T-cell (primary cell): ENCODE measurements at places on chromosomes 3 and 15.

DNA sequence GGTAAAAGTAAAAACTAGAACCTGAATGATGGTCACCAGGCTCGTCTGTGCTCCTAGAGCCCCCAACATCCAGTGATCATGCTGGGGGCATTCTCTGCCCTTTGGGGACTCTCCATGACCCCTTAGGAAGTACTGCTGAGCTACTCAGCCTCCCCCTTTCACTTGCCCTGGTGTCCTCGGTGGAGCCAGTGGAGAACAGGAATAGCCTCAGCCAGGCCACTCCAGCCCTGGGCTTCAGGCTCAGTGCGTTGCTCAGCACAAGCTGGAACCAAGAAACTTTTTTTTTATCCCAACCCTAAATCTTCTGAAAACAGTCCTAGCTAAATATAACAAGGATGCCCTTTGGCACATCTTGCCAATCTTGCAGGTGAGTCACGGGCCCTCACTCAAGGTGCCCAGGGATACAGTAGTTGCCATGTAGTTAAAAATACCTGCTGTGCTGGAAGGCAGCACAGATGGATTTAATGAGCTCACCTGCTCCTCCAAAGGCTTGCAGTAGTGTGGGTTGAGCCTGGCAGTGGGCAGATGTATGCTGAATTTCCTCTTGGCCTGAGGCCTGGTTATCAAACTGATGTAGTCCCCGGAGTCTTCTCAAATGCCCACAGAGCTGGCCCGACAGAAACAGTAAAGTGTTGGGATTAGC lies 46.9 kb upstream of the TMEM158 start:
- DNase-seq = no peak

DNA sequence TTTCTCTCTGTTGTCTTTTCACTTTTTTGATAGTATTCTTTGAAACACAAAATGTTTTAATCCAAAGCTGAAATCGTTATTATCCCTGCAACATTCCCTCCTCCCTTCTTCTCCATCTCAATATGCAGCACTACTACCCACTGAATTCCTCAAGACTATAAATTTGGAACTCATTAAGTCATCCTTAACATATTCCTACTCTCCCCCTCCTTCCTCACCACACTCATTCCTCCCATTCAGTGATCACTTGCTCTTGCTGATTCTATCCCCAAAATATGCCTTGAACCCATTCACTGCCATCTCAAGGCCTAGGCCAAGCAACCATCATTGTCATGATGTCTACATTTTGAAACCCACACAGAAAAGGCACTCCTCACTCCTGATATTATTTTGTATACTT lies 2.4 kb upstream of the PIK3R4 start:
- DNase-seq = no peak

GRCh38 chr3:157754451-157754850 lies 251.2 kb upstream of the VEPH1 start:
- no peak for DNase-seq

- no peak for DNase-seq
Measured at GRCh38 chr15:54681584-54681983, 515.2 kb downstream of the RSL24D1 start.

DNA sequence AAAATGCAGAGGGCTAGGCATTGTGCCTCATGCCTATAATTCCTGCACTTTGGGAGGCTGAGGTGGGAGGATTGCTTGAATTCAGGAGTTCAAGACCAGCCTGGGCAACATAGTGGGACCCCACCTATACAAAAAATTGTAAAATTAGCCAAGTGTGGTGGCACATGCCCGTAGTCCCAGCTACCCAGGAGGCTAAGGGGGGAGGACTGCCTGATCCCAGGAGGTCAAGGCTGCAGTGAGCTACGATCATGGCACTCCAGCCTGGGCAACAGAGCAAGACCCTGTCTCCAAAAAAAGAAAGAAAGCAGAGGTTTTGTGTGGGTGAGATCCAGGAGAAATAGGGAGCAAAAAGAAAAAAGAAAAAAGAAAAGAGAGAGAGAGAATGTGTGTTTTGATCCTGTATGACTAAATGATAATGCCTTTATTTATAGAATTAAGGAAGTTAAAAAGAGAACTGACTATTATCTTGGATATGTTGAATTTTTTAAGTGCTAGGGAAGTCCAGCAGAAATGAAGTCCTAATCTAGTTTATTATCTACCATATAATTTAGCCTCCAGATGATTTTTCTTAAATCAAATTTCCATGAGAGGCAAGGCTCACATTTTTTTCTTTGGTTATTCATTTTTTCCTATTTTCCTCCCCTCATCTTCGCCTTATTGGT lies 4.8 kb downstream of the TTBK2 start:
- no peak for DNase-seq

DNA sequence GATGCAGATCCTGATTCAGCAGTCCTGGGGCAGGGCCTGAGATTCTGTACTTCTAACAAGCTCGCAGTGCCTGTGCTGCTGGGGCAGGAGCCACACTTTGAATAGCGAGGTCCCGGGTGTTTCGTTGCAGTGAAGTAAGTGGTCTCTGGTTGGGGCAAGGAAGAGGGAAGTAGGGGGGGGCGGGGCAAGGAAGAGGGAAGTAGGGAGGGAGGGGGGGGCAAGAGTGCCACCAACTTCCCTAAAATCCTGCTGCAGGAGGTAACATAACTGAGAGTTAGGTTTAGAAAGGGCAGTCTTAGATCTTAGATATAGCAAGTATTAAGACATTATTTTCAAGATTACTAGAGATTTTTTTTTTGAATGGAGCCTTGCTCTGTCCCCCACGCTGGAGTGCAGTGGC lies 35.5 kb downstream of the CRTAP start:
- DNase-seq = no peak

DNA sequence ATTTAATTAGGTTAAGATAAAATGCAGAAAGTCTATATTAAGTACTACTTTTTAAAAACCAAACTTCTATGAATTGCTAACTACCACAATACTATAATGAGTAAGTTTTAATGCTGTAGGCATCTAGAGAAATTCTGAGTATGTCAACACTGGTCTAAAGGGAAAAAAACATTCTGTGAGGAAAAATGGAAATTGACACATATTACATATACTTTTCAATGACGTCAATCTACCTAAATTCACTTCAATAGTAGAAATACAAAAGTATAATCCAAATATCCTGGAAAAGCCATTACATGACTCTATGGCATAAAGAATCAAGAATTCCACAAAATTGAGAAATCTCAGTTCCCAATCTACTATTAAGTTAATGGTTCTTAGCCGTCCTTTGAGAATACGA lies 2.2 kb downstream of the SECISBP2L start:
- DNase-seq = no peak

DNA sequence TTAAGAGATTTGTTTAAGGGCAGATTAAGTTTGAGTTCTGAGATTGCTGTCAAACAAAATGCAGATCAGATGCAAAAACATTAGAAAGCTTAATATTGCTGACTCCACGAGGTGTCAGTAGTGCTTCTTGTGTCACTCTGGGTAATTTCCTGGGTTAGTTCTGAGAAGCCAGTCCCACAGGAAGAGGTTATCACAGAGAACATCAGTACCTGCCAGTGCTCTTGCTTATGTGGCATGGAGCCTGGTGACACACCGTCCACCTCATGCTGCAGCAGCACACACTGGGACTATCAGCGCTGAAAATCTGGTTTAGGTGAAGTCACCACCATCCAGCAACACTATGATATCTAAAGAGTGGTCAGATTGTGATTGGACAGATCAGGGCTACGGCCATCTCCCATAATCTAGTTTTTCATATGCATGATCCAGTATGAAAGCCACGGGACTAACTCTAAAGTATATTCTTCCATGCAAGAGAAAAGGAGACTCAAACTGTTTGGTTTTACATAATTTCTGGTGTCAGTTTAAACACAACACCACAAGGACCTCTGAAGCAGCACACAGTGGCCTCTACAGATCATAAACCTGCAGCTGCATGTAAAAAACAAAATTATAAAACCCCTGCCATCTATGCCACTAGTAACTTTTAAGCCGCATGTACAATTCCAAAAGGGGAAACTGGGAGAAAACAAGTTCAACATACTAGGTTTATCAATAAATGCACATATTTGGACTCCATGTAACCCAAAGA lies 36.1 kb upstream of the MYO5C start:
- peak; percentile 20 for DNase-seq

- no peak for DNase-seq
Measured at GRCh38 chr3:117238806-117239205, 529.2 kb downstream of the TUSC7 start.

GRCh38 chr3:194832346-194833104 lies 146.8 kb downstream of the FAM43A start:
- DNase-seq = no peak

DNA sequence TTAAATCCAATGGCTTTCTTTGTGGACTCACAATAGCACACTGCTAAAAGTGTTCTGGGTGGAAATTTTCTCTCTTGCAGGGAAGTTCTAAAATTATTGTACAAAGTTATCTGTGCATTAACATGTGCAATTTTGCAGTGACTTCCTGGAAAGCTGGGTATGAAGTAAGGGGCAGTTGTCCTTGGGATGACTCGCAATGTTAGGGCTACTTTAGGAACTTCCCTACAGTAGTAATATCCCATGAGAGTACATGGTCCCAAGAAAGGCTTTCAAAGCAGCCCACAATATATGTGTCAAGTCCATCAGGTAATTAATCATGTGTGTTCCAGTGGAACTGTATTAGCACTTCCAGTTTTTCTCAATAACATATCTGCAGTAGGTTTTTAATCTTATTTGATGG lies 201.0 kb upstream of the UBE2E2 start:
- no peak for DNase-seq

DNA sequence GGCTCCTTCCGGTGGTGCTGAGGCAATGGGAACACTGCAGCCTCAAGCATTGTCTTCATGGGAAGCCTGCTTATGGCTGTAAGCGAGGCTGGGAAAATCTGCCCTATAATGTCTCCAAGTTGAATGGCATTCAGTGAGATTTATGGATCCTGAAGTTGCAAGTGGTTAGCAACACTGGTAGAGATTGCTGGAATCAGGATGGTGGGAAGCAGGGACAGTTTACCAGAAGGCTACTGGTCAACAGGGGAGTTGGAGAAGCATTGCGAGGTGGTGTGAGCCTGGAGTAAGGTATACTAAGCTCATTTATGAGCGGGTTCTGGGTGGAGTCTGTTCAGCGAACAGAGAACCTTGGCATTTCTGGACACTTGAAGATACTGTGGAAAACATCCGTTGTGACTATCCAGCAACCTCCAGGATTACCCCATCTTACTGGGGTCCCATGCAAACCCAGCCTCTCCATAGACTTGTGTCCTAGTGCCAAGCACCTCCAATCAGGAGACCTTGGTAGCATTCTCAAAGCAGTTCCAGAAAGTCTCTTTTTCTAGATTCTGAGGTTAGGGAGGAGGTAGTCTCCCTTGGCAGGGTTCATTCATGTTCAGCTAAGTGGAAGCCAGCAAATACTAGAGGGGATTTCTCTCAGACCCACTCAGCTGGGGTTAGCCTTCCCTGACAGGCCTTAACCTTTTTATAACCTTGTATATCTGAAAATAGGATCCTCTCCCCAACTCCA lies 7.3 kb downstream of the RPSA start:
- DNase-seq = no peak

- no peak for DNase-seq
Measured at GRCh38 chr15:70560617-70561328, 202.6 kb downstream of the UACA start.

GRCh38 chr3:141499965-141500364 lies 13.1 kb downstream of the RASA2 start:
- DNase-seq = no peak

DNA sequence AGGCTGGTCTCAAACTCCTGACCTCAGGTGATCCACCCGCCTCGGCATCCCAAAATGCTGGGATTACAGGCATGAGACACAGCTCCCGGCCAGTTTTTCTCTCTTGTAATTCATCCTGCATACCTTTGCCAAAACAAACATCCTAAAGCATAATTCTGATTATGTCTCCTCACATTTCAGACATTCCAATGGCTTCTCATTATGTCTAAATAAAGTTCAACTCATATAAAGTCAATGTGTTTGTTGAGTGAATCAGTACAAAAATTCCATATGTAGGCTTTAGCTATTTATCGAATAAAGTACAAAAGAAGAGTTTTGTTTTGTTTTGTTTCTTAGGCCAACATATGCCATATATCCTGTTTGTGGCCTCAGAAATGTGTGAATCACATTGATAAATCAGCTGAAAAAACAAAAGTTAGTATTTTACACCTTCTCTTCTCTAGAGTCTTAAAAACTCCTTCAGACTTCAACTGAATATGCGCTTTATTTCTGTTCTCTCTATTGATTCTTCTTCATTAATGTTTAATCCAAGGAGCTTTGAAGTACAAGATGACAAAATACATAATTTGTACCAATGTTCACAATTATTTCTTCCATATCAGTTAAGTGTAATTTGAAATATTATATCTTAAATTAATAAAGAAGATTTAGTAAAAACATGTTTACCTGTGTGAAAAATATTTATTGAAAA lies 165.8 kb downstream of the MECOM start:
- no peak for DNase-seq

DNA sequence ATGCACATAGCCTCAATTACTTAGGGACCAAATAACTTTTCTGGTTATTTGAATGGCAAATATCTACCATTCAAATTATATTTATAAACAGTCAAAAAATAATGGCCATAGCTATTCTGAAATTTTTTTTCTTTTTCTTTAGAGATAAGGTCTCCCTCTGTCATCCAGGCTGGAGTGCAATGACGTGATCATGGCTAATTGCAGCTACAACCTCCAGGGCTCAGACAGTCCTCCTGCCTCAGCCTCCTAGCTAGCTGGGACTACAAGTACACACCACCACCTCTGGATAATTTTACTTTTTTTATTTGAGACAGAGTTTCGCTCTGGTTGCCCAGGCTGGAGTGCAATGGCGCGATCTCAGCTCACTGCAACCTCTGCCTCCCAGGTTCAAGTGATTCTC lies 16.6 kb downstream of the PPP1R2 start:
- no peak for DNase-seq

GRCh38 chr3:133426721-133427120 lies 26.9 kb downstream of the BFSP2 start:
- DNase-seq = no peak

- no peak for DNase-seq
Measured at GRCh38 chr15:67831363-67831762, 6.1 kb downstream of the SKOR1 start.

DNA sequence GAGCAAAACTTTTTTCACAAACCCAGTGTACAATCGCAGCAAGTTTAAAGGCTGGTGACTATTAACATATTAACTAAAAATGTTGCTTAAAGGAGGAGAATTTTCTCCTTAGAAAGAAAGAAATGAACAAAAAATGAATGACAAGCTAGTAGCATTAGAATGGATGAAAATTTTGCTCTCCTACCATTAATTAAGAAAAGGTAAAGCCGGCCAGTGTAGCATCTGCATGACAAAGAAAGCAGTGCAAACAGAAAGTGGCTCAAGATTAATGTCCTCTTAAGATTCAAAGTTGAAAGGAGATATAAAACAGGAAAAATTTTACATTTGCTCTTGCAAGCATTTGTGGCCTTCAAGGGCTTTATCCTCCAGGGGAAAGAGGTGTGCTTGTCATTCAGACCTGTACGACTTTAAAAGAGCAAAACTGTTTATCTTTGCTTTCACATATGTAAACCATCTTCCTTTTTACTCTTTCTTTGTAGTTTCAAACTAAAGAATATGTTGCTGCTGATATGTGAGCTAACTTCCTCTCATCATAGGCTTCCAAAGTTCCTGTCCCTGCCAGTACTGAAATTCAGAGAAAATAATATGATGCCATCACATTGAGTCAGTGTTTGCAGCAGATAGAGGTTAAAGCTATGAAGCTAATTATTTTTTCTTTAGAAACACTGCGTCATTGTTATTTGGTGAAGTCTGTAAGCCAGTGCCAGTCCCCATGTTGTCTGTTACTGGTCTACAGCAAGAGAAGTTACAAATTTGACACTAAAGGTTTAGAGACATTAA lies 439.1 kb upstream of the GRM7 start:
- no peak for DNase-seq
